Myocyte (in vitro differentiated cells): ENCODE measurements at places on chromosomes 7 and 10. TPM values are rescaled to one million over a fixed set of nuclear protein-coding genes. Genes with fewer than 3 reads are reported as not detected.

The MINDY3 gene
- total RNA-seq: 20.0 and 20.8 TPM in 2 replicates

The OPN1SW gene
- total RNA-seq: 2.8 and 3.4 TPM in 2 replicates

The CALHM1 gene
- total RNA-seq: 0.31 TPM in 1 of 2 replicates, not detected in the other

The RSPH10B gene
- total RNA-seq: 0.21 TPM in 2 replicates

The CACNB2 gene
- not detected in 2 replicates for total RNA-seq

The MAGI2 gene
- total RNA-seq: 5.7 and 6.0 TPM in 2 replicates

The GPC2 gene
- total RNA-seq: 60.4 and 65.3 TPM in 2 replicates

The IFRD1 gene
- 64.9 and 90.7 TPM in 2 replicates for total RNA-seq

The PDK4 gene
- 1.1 and 1.4 TPM in 2 replicates for total RNA-seq

The TRIM24 gene
- 26.9 and 28.2 TPM in 2 replicates for total RNA-seq

The KNDC1 gene
- total RNA-seq: not detected in 2 replicates

The HOXA5 gene
- 5.7 and 8.8 TPM in 2 replicates for total RNA-seq

The ERVW-1 gene
- total RNA-seq: not detected in 2 replicates

The EGFR gene
- total RNA-seq: 22.5 and 32.4 TPM in 2 replicates

The SHLD2 gene
- 22.2 and 26.4 TPM in 2 replicates for total RNA-seq
